ENCODE measurements at places on chromosomes 4 and X.
A peak's percentile ranks its signal among the peaks of the same experiment; 100 is the strongest.

DNA sequence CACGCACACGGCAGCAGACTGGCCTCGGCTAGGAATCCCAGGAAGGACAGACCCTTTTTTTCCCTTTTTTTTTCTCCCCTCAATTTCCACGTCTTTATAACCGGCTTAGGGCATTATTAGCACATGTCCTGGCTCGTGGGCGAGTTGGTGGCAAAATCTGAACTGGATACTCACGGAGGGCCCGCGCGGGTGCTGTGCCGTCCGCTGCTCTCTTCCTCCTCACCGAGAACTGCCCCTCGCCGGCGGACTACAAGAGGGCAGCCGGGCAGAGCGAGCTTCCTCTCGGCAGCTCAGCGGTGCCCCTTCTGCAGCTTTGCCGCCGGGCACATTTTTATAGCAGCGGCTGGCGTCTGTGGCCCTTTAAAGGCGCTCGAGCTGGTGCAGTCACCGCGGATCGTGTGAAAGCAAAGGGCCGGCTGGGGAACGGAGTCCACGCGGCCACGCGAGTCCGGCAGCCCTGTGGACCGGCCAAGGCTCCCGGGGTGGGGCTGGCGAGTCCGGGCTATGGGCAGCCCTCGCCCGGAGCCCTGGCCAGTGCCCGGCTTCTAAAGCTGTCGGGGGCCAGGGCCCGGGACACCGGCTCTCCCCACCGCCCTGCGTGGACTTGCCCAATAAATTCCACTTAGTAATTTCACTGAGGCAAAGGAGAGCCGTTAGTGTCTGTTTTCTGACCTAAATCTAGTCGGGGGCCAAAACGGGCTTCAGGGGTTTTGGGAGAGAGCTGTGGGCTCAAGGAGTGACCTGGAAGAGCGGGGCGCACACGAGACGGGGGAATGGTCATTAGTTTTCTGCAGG, 1.3 kb upstream of the CITED1 start:
- no peak for DNase-seq

- no peak for DNase-seq
Measured at GRCh38 chr4:182807767-182808548, 109.2 kb downstream of the DCTD start.

- peak; percentile 70 for DNase-seq
Measured at GRCh38 chrX:78650906-78651437, 8.2 kb downstream of the RTL3 start.

GRCh38 chrX:24186483-24186882, 37.0 kb downstream of the ZFX start:
- no peak for DNase-seq

- DNase-seq: no peak
Measured at GRCh38 chr4:163736876-163737275, 242.4 kb downstream of the TMA16 start.

DNA sequence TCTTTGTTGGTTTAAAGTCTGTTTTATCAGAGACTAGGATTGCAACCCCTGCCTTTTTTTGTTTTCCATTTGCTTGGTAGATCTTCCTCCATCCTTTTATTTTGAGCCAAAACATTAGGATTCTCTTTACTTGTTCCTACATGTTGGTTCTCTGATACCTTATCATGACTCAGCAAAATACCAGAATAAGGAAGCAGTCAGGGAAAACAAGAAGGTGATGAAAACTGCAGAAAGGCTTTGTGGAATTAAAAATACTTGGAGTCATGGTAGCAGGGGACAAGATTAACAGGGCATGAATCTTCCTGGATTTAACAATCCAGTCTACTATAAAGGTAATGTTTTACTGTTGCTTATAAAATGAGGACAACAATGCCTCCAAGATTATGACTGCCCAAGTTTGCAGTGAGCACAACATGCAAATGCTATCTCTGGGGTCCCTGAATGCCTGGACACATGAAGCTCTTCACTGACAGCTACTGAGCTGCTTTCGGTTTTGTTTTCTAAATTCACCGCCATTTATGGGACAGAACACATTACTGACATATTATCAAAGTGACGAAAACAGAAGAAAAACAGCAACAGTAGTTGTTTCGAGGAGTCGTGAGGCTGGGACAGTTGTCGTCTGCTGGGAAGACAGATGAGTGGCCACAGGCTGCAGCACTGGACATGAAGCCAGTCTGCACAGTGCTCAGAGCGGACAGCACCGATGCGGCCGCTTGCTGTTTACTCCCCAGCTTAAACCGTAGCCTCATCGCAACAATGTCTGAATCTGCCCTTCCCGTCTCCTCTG, 174.5 kb upstream of the DKK2 start:
- DNase-seq: no peak

GRCh38 chr4:187944179-187944578, 51.4 kb upstream of the ZFP42 start:
- DNase-seq: no peak

DNA sequence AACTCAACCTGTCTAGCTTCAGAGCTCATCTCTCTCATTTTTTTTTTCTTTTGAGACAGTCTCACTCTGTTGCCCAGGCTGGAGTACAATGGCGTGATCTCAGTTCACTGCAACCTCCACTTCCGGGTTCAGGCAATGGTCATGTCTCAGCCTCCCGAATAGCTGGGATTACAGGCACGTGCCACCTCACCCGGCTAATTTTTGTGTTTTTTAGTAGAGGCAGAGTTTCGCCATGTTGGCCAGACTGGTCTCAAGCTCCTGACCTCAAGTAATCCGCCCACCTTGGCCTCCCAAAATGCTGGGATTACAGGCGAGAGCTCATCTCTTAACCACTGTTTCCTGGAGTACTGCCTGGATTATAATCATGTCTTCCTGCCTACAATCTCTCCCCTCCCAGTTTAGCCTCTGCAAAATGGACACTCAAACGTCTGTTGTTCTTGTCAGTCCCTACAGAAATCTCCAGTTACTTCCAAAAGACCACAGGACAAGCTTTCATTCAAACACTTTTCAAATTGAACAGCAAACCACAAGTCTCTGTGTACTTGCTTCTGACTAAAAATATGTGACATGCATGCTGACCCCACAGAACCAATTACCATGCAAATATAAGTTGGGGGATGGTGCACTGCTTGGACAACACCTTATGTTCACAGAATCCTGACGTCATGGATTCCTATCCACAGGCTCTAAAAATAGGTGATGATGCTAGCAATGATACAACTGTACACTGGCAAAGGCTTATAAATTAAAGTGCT, 137.2 kb downstream of the SH3KBP1 start:
- DNase-seq: no peak

DNA sequence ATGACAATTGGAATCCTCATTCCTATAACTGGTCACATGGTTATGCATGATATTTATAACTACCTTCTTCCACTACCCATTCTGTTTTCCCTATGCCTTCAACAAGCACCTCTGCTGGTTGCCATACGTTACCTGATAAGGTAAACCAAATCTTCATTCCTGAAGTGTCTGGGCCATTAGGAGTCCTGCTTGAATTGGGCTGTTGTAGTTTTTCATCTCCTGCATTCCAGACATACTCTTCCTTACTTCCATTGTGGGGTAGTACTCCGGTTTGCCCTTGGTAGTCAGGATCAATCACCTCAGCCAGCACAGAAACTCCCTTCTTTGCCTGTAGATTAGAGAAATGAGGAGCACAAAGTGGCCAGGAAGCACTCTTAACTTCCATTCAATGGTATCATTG, 109.1 kb upstream of the LANCL3 start:
- no peak for DNase-seq

- DNase-seq: no peak
Measured at GRCh38 chr4:25271866-25272265, 38.0 kb downstream of the PI4K2B start.
